NCI-H1436 treated with DMSO at 0.1 percent for 48 hours (cell line): ENCODE measurements at places on chromosomes 4 and X.

DNA sequence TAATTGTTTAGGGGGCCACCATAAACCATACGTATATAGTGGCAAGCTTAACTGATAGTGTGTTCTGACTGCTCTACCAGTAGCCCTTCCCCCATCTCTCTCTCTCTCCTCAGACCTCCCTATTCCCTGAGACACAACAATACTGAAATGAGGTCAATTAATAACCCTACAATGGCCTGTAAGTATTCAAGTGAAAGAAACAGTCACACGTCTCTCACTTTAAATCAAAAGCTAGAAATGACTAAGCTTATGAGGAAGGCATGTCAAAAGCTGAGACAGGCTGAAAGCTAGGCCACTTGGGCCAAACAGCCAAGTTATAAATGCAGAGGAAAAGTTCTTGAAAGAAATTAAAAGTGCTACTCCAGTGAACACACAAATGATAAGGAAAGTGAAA, 78.0 kb downstream of the PRDM5 start:
- no peak for DNase-seq

DNA sequence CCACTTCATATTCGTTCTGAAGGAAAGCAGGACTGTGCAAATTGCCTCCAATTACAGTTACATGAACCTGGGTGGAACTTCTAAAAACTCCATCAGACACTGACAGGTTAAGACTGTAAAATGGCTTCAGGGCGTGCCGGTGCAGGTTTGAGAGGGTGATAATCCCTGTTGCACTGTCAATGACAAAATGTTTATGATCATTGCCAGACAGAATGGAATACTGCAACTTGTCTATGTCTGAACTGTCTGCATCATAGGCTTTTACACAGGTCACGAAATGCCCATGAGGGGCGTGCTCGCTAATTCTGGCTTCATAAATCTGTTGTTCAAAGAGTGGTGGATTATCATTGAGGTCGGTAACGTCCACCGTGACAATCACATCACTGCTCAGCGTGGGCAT, 63.7 kb upstream of the MTNR1A start:
- no peak for DNase-seq

DNA sequence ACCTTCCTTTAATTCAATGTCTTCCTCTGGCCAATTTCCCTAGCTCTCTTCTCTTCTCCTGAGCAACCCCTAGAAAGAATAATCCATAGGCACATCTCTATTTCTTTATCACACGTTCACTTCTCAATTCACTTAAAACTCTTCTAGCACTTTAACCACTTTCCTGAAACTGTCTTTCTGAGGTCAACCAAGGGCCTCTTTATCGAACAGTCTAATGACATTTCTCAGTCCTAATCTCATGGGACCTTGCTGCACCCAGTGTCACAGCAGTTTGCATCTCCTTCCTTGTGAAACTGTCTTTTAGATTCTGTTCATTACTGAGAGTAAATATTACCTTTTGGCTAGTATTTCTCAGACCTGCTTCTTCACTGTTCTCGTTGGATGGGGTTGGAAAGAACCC, 285.3 kb upstream of the RASGEF1B start:
- no peak for DNase-seq

- DNase-seq: no peak
These were observed 95.3 kb downstream of the TAB3 start for GRCh38 chrX:30793767-30794103.

GRCh38 chrX:55120761-55121358, 32.0 kb downstream of the PAGE2 start:
- no peak for DNase-seq

- no peak for DNase-seq
These were observed 353.0 kb upstream of the SLC7A11 start for GRCh38 chr4:138595171-138595570.

DNA sequence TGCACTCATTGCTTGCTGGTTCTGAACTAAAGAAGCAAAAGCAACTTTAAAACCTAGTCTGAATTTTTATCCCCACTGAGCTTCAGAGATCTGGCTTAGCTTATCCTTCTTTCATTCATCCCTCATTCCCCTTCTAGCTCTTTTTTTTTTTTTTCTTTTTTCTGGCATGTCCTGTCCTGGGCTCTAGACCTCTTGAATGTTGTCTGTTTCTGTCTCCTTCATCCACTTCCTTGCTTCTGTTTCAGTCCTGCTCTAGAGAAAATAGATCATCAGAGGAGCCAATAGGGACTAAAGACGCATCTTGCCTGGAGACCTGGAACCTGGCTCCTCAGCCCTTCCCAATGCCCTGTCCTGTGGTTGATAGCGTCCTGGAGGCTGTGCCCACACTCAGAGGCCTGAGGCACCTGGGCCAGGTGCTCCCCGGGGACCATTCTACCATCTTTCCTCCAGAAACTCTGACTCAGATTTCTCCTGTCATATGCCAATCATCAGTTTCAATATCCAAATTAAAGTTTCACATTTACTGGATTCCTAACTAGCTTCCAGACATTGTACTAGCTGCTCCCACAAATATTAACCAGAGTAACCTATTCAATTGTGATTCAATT, 115.7 kb upstream of the GATB start:
- no peak for DNase-seq

DNA sequence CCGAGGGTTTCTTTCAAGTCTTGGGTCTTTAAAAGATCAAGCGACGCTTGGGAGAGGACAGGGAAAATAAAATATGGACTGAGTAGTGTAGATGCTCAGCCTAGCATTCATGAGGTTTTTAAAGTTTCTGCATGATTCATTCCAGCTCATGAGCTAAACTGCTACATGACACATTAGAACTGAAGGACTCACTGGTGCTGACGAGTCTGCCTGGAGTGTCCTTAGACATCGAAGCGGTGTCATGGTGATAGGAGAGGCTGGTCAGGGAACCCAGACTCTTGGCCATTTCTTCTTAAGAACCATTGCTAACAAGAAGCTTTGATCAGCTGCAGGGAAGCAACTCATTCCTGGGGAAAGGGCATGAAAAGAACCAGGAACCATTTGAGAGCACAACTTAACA, 158.6 kb downstream of the TRIML1 start:
- no peak for DNase-seq

DNA sequence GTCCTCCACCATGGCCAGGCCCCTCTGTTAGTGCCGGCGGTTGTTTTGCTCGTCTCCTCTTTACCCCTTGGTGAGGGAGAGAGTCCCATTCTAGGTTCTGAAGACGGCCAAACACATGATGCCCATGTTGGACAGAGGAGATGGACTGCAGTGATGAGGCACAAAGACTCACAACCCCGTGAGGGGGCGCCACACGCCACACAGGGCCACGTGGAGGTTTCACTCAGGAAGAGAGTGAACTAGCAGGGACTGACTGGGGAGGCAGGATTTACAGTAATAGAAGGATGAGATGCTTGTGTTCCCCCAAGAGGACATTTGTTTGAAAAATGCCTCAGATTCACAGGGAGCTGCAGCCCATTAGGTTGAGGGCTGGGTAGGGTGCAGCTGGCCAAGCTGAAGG, 655.3 kb upstream of the FRG1 start:
- DNase-seq: no peak

DNA sequence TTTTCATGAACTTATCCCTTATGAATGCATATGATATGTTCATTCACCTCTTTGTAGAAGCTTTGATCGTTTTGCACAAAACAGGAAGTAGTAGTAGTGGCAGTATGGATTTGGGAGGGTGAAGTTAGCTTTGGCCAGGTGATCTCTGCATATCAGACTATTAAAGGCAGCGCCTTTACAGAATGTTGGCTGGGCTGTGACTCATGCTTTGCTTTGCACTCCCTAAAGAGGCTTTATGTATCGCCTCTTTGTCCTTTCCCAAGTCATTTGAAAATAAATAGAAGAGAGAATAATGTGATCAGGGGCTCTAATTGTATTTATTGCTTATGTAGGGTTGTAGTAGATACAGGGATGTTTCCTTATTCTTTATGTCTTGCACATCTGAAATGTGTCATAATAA, 50.4 kb downstream of the SHROOM3 start:
- DNase-seq: peak; percentile 19

DNA sequence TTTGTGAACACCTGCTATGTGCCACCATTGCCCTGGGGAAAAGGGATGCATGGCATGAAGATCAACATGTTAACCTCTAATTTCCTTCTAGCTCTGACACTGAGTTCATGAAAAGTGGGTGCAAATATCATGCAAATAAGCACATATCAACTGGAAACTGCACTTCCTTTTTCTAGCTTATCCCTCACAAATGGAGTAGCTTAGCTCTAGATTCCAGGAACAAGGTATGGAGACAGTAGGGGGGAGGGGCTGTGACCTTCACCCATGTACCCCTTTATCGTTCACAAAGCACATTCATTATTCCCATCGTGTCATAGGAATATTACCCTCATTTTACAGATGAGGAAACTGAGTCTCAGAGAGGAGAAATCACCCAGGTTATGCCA, 37.4 kb downstream of the STARD8 start:
- no peak for DNase-seq

- no peak for DNase-seq
These were observed 20.3 kb upstream of the PHF8 start for GRCh38 chrX:54064564-54064963.

- no peak for DNase-seq
These were observed 272.5 kb downstream of the SHOX start for GRCh38 chrX:903116-903515.

- no peak for DNase-seq
These were observed 63.2 kb upstream of the TNIP3 start for GRCh38 chr4:121227341-121227792.

DNA sequence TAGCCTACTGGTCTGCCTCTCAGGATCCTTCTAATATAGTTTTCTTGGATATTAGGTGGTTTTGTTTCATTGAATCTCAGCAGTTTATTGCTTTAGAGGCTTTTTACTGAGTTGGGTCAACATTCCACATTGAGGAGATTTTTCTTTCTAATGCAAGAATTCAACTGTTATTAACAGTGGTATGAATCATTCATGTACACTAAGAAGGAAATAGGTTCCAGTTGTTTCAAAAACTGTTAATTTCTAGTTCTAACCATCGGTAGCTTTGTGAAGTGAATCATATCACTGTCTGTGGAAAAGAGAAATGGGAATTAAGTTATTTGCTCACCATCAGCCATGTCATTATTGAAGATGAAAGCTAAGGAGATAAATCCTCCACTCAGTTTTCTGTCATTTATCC, 331.5 kb downstream of the RPA4 start:
- no peak for DNase-seq

- no peak for DNase-seq
These were observed 77.3 kb downstream of the ARSJ start for GRCh38 chr4:113901994-113902787.

GRCh38 chr4:101667348-101667747, 123.2 kb upstream of the BANK1 start:
- DNase-seq: no peak

DNA sequence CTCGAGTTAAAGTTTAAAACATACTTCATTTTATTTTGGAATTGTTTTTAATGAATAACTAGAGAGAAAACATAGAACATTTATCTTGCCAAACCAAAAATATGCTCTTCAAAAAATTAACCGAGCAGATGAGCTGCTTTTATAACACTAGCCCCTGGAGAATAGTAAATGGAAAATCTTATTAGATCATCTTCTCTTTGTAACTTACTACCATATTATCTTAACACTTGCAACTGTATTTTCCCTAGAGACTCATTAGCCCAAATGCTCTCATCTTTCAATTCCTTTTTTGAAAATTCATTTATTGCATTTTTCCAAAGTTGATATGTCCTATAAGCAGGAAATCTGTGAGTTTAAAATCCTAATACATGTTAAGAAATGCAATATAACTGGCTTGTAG, 143.3 kb downstream of the CAMK2D start:
- DNase-seq: no peak

DNA sequence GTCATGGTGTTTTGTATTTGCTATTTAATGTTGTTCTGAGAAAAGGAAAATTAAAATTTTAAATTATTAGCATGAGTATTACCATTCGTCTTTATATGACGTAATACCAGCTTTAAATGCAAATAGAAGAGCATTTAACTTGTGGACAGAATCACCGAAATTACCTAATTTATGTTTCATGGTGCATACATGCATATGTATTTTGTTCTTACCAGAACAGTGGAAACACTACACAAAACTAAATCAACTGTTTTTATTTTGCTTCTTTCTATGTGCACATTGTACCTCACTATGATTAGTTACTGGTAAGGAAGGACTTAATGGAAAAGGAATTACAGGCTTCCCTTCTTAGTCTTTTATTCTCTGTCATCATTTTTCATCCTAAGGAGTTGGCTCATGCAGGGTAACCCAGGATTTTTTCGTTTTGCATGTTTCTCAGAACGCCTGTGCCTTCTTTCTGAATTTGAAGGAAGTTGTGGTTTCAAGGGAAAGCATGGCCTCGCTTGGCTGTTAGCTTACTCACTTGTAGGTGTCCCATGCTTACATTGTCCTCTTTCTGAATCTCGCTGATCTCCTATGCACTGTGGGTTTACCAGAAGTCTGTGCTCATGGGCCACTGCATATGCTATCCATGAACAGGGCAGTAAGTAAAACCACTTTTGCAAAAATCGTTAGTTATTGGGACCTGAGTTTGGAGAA, 300.0 kb upstream of the PUDP start:
- DNase-seq: no peak

DNA sequence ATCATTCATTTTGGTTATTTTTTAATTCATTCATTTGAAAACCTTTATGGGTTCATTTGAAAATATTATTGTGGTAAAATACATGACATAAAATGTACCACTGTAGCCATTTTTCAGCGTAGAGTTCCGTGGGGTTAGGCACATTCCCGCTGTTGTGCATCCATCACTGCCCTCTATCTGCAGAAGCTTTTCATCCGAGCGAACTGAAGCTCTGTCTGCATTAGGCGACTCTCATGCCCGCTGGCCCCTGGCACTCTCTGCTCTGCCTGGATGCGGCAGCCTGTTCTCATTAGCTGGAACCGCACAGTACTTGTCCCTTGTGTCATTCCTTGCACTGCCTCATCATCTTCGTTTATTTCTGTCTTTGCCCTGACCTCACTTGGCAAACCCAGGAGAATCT, 17.5 kb downstream of the CFAP99 start:
- DNase-seq: no peak

- no peak for DNase-seq
These were observed 212.3 kb upstream of the FGF13 start for GRCh38 chrX:138923805-138924204.

GRCh38 chr4:186624951-186625350, 69.6 kb upstream of the MTNR1A start:
- DNase-seq: no peak

GRCh38 chr4:123430031-123430430, 33.4 kb downstream of the SPRY1 start:
- no peak for DNase-seq

DNA sequence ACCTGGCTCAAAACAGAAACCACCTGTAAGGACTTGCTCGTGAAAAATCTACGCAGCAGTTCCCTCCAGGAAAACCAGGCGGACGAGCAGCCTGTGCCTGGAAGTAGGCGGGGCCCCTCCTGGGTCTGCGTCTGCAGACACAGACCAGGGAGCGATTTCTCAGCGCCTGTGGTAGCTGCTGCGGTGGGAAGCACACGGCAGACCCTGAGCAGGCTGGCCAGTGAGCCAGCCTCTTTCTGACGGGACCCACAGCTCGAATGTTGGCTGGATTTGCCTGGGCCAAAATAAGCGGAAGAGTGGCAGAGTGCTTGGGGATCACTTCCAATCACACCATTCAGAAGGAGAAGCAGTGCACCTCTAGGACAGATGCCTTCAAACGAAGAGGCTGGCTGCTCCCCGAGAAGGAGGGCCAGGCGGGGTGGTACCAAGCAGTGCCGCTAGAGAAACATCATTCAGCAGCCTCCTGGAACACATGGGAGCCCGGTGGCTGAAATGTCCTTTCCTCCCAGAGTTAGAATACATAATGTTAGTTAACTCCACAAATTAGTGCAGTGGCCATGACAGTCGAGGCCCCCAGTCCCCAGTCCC, 85.9 kb downstream of the GATB start:
- no peak for DNase-seq
